ENCODE measurements at places on chromosomes 2 and 18.

- no peak for DNase-seq
Observed at GRCh38 chr2:237234268-237234667, 148.6 kb downstream of the COPS8 start.

DNA sequence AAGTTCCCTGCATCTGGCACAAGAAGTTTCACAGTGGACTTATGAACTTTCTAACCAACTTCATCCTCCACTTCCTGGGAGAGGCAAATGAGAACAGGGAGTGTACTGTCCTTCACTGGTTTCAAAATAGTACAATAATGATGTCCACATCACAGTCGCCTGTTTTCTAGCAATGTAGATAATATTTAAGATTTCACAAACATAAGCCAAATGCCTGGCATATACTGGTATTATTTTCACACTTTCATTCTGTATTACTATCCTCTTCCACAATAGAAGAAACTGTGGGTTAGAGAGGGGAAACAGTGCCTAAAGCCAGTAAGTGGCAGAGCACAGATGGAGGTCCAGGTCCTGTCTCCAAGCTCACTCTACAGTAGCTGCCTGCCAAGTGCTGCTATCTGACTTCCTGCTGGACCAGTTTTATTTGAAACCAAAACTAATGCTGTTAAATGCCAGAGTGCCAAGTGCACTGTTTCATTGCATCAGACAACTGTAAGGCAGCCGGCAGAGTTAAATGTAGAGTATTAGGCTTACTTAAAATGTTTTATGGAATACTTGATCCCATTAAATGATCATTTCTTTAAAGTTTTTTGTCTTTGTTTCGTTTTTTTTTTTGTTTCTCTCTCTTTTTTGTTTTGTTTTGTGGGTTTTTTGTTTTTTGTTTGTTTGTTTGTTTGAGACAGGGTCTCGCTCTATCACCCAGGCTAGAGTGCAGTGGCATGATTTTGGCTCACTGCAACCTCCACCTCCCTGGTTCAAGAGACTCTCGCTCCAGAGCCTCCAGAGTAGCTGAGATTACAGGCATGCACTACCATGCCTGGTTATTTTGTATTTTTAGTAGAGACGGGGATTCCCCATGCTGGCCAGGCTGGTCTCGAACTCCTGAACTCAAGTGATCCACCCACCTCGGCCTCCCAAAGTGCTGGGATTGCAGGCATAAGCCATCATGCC, 15.1 kb downstream of the COBLL1 start:
- DNase-seq, result no peak

DNA sequence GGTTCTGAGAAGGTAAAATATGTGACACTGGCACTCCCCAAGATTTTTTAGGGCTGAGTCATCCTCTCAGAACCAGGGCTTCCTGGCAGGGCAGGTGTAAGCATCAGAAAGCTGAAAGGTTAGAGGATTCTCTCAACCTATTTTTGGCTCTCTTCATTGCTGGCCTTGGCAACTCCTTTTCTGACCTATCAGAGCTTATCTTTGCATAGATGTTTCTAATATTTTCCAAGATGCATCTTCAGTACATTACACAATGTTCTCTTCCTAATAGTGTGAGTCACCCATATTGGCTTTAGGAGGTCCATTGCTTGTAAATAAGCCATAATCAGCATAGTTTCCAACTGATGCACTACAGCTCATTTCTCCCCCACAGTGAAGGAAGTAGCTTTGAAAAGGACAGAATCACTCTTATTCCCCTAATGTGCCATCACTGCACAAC, 2008.4 kb upstream of the PIK3C3 start:
- DNase-seq, result no peak

- DNase-seq, result no peak
Observed at GRCh38 chr2:82226441-82226840, 1921.9 kb upstream of the LRRTM1 start.

DNA sequence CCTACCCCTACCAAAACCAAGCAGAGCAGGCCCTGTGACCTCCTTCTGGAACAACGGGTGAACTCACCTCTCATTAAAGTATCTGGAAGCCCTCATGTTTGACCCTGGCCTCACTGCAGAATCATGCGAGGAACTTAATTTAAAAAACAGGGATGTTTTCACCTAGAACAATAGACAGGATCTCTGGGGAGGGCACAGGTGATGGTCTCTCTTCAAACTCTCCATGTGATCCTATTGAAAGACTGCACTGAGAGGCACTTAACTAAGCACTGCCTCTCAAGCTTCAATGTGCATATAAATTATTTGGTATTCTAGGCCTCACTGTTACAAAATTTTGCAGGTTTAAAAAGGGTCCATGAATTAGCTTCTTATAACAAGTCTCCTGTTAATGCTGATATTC, 7.5 kb downstream of the ZNF519 start:
- DNase-seq, result no peak

- DNase-seq, result no peak
Observed at GRCh38 chr2:95029898-95030341, 4.4 kb downstream of the MAL start.

- no peak for DNase-seq
Observed at GRCh38 chr2:88199912-88200682, 30.0 kb downstream of the THNSL2 start.

- DNase-seq, result no peak
Observed at GRCh38 chr2:217843324-217843723, 159.5 kb downstream of the TNS1 start.

GRCh38 chr2:6671913-6672312, 193.8 kb downstream of the CMPK2 start:
- DNase-seq, result no peak

GRCh38 chr2:8002765-8003393, 679.0 kb upstream of the ID2 start:
- DNase-seq, result no peak

- DNase-seq, result no peak
Observed at GRCh38 chr2:200155652-200156051, 150.8 kb upstream of the SPATS2L start.

- DNase-seq, result no peak
Observed at GRCh38 chr2:157311706-157312105, 13.9 kb downstream of the ERMN start.

DNA sequence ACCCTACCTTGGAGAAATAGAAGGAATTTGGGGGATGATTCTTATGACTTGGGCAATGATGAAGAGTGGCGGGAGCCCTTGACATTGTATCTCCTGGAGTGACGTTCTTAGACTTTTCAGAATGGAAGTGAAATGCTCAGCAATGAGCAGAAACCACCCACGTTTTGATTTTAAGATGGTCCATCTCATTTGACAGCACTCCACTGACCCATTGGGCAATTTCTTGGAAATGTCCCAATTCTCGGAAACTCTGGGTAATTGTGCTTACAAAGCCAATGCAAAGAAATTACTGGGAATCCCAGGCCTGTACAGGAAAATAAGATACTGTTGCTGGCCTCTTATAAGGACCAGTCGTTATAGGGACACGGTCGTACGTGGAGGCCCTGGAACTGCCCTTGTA, 170.0 kb upstream of the COPS8 start:
- no peak for DNase-seq

GRCh38 chr18:40939656-40940515, 1015.1 kb upstream of the PIK3C3 start:
- DNase-seq, result no peak

DNA sequence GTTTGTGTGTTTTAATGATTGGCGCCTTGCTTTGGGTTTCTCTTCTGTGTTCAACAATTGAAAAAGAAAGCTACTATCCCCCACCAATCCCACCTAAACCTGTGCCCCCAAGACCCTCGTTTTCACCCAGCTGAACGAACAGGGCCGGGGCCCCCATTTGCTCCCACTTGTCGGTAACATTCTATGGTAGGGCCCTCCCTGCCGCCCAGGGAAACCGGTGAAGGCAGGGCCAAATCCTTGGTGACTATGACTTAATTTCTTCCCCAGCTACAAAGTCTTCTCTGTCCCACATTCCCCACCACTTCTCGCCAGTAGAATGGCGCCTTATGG, 598 bp upstream of the SNRNP200 start:
- DNase-seq, result no peak

Measured in T-helper 1 cell (primary cell).